CD4-positive, alpha-beta T cell treated with Interleukin-21 for 1 hour (primary cell): ENCODE measurements at places on chromosomes 13 and 19.

DNA sequence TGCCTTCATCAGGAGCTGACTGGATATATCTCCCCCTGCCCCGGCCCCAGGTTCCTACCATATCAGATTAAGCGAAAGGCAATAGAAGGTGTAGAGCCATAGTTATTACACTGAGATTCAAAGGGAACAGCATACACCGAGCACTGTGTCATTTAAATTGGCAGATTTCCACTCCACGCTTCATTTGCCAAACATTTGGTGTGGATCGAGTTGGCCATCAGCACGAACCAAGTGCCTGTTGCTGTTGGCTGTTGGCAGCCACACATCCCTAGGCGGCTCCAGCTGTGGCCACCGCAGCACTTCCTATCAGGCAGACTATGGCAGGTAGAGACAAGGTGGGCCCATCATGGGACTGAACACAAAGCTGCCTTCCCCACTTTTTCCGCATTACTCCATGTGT lies 115.8 kb downstream of the CCNA1 start:
- DNase-seq = no peak

- no peak for DNase-seq
Observed at GRCh38 chr13:50712881-50713280, 130.6 kb downstream of the DLEU7 start.

- DNase-seq = peak; percentile 29
Observed at GRCh38 chr19:55451163-55451964, 8.3 kb upstream of the SHISA7 start.

- no peak for DNase-seq
Observed at GRCh38 chr13:78881751-78882150, 222.8 kb upstream of the OBI1 start.
